ENCODE measurements at places on chromosomes 11 and 22.
A peak's percentile ranks its signal among the peaks of the same experiment; 100 is the strongest.

- no peak for DNase-seq
These were observed 511 bp downstream of the PKDREJ start for GRCh38 chr22:46262449-46263215.

DNA sequence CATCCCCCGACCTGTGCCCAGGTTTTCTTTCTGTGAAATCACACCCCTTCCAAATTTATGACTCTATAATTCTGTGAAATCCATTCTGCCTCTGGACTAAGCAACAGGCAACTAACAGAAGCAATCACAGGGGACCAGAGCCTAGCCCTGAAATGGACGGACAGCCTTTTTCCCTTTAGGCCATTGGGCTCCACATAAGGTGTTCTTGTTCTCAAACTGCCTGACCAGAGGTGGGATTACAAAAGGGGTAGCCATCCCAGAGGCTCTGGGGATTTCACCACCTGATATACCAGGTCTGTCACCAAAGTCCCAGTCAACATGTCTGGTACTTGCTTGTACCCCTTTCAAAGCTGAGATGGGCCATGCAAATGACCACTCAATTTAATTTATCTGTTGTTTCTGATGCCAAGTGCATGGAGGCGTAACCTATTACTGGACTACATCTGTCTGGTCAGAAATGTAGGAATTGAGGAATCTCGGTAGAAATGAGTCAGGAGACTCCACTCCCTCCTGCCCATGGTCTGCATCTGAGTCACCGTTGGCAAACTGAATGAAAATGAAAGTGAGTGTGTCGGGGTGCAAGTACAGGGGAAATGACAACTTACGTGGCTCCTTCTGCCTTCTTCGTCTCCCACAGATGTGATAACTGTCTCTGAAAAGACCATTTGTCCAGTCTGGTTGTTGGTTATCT is 10.2 kb downstream of the DKK3 start:
- no peak for DNase-seq

GRCh38 chr22:48045369-48045768 is 1282.9 kb downstream of the TBC1D22A start:
- DNase-seq, result no peak

GRCh38 chr11:111917788-111918187 is 925 bp upstream of the C11orf52 start:
- no peak for DNase-seq

GRCh38 chr11:22742157-22742613 is 75.8 kb downstream of the GAS2 start:
- no peak for DNase-seq

DNA sequence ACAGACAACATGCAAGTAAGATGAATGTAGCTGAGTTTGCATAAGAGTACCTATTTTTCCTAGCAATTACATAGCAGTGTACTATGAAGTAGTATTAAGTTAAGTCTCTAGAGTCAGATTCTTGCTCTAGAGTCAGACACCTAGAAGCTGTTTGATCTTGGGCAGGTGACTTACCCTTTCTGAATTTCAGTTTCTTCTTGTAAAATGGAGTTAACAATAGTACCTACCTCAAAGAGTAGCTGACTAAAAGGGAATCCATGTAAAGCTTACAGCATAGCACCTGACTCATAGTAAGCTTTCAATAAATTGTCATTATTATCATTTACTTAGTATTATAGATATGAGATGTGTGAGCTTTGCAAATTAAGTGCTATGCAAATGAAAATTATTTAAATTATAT is 47.8 kb upstream of the PTPRJ start:
- DNase-seq, result no peak

GRCh38 chr11:129895126-129896041 is at the start of gene NFRKB:
Gene NFRKB, minus strand, starts transcription at chr11:129895578. Its CDS starts 2,729 bp downstream, at chr11:129892849.
- peak; percentile 25 for DNase-seq

DNA sequence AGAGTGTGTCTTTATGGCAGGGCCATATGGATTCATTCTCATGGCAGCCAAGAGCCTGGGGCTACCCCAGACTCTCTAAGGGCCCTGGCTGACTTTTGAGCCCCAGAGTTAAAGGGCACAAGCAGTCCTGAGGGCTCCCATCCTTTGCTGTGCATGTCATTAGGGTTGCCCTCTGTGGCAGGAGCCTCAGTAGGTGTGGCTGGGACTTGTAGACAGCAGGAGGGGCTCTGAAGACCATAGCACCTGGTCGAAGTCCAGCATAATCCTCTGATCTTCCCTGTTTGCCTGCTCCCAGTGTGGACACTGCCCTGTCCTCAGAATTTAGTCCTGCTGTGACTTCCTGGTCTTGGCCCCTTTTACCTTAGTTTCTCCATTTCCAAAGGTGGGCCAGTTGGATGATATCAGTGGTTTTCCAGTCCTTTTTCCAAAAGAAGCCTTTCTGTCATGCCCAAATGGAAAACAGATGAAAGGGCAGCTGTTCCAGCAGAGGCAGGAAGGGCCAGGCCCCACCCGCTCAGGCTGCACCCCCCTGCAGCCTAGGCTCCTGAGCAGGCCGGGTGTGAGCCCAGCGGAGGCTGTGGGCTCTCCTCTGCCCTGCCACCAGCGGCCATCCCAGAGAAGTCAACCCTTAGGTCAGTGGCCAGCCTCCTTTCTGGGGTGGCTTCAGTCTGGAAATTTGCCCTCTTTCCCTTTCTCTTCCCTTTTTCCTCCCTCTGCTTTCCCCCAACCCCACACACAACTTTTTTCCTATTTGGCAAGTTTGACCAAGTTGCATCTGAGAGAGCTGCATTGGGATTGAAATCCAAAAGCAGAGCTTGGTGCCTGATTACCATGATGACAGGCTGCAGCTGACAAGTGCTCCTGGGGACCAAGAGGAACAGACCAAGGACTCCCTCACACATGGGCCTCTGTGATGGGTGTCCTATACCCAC is 32.8 kb upstream of the SUSD2 start:
- DNase-seq, result no peak

DNA sequence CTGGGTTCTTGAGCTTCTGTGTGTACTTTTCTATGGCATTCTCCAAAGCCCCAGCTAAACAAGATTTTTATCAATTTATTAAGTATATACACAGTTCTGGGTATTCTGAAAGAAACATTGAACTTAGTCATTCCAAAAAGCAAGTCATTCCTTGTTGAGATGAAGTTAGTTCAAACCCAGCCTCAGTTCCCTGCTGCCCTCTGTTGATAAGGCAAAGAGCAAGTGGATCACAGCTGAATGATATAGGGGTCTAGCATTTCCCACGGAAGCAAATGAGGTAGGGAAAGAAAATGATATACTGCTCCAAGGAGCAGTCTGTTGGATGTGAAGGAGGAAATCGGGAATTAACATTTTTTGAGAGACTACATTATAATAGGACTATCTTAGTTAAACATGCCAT is 841.8 kb upstream of the TENM4 start:
- no peak for DNase-seq

GRCh38 chr11:74487875-74488274 is 5.6 kb downstream of the LIPT2 start:
- DNase-seq, result no peak

GRCh38 chr11:127066401-127067090 is 66.0 kb upstream of the KIRREL3 start:
- no peak for DNase-seq

DNA sequence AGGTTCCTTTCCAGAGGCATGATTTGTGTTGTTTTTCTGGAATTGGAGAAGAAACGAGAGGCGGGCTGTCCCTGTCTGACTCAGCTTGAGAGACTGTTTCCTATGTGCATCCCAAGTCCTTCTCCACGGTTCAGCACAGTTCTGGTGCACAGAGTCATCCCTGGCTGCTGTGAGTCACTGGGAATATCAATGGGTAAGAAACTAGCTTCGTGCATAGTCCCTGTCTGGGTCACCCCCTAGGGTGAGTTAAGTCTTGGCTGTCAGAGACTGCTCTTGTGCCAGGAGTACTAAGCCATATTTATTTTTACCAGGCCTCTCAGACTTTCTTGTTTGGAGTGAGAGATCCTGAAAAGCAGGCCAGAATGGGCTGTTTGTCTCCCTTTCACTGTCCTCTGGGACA is 2.4 kb upstream of the LRP4 start:
- DNase-seq, result no peak

GRCh38 chr11:114441921-114442320 is 2.7 kb downstream of the REXO2 start:
- no peak for DNase-seq

DNA sequence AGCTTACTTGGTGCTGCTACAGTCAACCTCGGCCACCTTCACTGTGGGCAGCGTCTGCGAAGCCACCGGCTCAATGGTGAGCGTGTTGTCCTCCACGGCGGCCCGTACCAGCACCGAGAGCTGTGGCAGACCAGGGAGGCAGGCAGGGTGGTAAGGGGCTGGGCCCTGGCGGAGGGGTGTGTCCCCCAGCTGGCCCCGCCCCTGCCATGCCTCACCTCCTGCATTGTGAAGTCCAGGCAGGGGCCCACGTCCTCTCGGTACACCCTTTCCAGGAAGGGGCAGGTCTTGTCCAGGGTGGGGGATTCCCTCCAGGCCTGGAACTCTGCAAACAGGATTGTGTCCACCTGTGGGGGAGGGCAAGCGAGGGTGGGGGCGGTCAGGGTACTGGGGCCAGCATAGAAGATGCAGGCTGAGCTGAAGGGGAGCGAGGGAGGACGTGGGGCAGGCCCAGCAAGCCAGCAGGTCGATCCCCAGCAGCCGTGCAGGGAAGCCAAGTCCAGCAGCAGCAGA is 12.8 kb downstream of the RAB3IL1 start:
- DNase-seq, result no peak

- no peak for DNase-seq
These were observed 208.4 kb downstream of the NXPE2 start for GRCh38 chr11:114886644-114887265.

DNA sequence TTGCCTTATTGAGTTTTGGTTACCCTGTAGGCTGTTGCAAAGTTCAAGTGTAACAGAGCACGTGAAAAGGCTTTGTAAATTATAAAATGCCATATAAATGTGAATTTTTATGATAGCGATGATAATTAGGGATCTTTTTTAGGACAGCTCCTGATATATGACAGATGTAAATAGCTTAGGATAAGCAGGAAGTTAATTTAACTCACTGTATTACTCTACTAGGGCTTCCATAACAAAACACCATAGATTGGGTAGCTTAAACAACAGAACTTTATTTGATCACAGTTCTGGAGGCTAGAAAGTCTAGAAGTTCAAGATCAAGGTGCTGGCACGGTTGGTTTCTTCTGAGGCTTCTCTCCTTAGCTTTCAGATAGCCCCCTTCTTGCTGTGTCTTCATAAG is 17.0 kb upstream of the PDE3B start:
- no peak for DNase-seq

GRCh38 chr11:15651816-15652215 is 537.1 kb downstream of the INSC start:
- no peak for DNase-seq

DNA sequence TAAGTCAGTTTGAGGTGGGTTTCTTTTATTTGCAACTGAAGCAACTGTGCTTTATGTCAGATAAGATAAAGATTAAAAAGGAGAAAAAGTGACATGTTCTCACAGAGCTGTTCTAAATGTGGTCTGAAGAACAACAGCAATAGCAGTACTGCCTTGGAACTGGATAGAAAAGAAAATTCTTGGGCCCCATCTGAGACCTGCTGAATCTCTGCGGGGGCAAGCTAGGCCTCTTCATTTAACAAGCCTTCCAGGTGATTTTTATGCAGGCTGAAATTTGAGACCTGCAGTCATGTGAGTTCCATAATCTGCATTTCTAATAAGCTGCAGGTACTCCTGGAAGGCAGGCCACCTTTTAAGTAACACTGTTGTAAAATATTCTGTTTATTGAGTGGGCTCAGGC is 91.4 kb upstream of the CTSC start:
- DNase-seq, result no peak

GRCh38 chr11:45939836-45940235 is 17.4 kb downstream of the LARGE2 start:
- no peak for DNase-seq

GRCh38 chr11:7683571-7683970 is 10.3 kb upstream of the CYB5R2 start:
- DNase-seq, result no peak

DNA sequence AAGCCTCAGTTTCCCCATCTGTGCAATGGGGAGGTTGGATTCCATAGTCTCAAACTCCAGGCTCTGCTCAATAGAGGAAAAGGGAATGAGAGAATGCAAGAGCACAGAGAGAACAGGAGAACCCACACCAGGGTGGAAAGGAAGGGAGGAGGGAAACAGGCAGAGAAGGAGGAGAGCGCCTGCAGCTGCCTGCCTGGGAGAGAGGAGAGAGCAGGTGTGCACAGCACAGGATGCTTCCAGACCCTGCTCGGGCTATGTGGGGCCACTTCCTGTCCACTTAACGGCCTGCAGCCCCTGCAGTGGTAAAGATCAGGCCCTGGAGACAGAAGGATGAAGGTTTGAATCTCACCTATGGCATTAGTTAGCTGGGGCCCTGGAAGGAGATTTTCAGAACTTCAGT is 12.3 kb downstream of the LRRC32 start:
- DNase-seq, result no peak

DNA sequence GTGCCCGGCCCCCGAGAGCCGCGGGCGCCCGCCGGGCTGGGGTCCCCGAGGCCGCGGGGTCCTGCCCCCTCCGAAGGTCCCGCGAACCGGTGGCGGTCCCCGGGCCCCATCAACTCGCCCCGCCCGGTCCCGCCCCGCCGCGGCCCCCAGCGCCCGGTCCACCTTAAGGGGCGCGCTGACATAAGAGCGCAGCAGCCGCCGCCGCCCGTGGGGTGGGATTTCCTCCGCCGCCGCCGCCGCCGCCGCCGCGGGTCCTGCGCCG is at the start of gene ZDHHC8:
Gene ZDHHC8, plus strand, starts transcription at position 208 of the 262 bp plus-strand sequence. CDS start 144 bp downstream, outside the sequence.
- DNase-seq, result no peak

DNA sequence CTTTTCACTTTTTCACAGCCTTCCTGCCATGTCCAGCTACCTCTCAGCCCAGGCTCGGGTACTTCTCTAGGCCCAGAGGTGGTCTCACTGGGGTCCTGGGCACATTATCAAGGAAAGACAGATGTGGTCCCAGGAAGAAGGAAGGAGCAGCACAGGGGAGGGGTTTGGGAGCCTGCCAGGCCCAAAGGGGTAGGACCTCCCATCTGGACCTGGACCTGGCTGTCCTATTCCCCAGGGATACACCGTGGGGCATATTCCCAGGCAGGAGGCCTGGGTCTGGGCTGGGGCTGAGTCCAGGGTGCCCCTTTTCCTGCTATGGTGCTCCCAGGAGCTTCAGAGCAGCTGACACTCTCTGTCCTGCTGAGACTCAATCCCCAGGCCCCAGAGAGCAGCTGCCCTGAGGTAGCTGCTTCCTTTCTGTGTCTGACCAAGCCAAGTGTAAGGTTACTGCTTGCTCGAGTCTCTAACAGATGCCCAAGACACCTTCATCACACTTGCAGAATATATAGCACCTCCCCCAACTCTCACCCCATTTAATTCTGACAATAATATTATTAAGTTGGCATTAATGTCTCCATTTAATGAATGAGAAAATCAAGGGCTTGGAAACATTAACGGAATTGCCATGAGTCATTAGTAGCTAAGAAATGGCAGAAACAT is 232.0 kb downstream of the BUD13 start:
- no peak for DNase-seq

DNA sequence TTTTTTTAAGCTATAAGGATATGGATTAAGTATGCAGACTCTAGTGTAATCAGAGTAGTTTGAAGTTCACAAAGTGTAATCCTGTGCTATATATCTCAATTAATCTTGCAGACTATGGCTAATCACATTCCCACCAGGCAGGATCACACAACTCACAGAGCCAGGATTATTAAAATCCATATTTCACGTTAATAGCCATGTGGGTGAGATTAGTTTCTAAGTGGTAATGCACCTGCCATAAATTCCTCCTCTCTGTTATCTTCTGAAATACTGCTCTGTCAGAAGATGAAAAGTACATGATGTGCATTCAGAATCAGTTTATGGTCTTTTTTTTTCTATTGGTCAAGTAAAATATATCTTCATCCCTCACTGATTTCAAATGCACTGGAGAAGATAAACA is 686.1 kb downstream of the CNTN5 start:
- no peak for DNase-seq

GRCh38 chr11:112176077-112176476 is 765 bp downstream of the BCO2 start:
- no peak for DNase-seq

All from cerebellar nuclear complex (tissue), 1 donor.